ENCODE measurements at places on chromosomes 7 and 10.

DNA sequence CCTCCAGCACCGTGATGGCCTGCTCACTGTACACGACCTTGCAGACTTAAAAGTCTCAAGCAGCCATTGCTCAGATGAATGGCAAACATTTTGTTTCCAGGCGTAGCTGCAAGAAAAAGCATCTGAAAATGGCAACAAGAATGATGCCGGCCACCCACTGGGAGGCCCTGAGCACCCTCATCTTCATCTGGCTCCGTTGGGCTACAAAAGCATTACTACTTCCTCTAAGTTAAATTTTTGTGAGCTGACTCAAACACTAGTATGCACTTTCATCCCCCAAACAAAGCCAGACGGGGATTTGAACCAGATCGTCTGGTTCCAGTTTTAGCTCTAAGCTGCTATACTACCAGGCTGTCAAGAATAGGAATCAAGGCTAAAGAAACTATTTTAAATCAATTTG, 116.6 kb upstream of the CDK1 start:
- DNase-seq: no peak

- DNase-seq: no peak
These were observed 12.8 kb downstream of the ICA1 start for GRCh38 chr7:8249121-8249520.

GRCh38 chr10:28171468-28172222, 131.2 kb downstream of the MPP7 start:
- DNase-seq: peak; percentile 11

DNA sequence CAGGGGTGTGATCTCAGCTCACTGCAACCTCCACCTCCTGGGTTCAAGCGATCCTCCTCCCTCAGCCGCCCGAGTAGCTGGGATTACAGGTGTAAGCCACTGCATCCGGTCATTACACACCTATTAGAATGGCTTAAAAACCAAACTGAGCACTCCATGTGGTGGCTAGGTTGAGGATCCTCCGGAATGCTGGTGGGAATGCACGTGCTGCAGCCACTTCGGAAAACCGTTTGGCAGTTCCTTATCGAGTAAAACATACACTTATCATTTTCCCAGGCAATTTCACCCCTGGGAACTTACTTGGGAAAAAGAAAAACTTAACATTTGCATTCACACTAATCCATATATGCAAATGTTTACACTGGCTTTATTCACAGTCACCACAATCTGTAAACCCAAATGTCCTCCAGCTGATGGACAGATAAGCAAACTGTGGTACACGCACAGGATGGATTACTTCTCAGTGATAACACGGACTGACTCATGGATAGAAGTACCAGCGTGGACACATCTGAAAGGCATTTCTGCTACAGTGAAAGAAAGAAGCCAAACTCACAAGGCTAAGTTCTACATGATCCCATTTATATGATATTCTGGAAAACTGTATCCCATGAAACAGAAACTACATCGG, 20.4 kb downstream of the RFC2 start:
- DNase-seq: no peak

DNA sequence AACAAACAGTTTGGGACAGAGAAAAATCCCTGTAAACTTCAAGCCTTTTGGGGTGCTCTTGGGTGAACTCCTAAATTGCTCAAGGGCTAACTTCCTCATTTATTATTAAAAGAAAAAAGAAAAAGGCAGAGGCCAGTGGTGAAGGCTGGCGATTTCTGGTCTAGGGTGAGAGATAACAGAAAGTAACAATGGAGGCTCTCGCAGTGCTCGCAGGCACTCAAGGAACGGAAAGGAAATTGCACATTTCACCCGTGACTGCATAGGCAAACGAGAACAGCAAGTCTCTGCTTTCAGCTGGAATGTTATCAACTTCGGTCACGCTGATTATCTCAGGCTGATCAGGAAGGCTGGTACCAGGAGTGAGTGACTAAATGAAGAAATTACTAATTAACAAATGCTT, 70.7 kb downstream of the PRKAG2 start:
- no peak for DNase-seq

- no peak for DNase-seq
These were observed 143.2 kb downstream of the SRPK2 start for GRCh38 chr7:105245398-105246114.

- no peak for DNase-seq
These were observed 111.5 kb upstream of the MKI67 start for GRCh38 chr10:128237710-128238109.

DNA sequence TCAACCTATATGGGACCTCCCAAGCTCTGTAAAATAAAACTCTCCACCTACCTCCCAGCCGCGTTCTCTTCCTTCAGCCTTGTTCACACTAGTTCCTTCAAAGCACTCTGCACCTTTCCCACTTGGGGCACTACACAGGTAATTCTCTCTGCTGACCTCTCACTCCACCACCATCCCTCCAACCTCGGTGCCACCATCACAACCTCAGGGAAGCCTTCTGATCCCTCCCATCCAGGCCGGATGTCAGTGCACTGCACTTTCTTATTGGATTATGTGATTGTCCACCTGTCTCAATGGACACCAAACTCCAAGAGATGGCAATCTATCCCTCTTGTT, 7.0 kb downstream of the LARP4B start:
- no peak for DNase-seq

DNA sequence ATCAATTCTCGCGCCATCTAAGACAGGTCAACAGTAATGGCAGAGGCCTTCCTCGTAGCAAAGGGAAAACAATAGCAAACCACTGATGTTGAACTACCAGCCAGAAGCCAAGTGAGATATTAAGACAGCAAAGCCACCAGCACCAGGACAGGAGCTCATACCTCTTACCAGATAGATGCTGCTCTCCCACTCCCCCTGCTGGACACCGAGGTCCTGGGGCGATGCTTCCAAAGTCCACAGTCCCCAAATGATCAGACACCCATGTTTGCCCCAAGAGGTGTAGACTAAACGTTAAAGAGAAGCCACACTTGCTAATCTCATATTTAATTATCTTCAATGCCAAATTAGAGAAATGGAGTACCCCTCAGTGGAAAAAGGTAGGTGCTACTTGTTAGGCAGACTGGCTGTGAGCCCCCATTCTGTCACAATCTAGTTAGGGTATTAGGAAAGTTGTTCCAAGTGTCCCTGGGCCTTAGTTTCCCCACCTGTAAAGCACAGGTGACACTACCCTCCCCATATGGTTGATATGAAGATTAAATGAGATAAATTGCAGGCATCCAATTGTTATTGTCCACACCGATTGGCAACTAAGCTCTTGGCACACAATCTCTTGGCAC, 39.9 kb downstream of the TOMM7 start:
- peak; percentile 65 for DNase-seq

GRCh38 chr7:20206104-20206896, 10.9 kb downstream of the MACC1 start:
- no peak for DNase-seq

GRCh38 chr10:97318772-97319651, at the start of gene FRAT1:
TSS of gene FRAT1 (plus strand) at chr10:97319271. CDS start at chr10:97319454, 183 bp downstream.
- peak; percentile 92 for DNase-seq

- DNase-seq: no peak
These were observed 34.5 kb upstream of the CYP26C1 start for GRCh38 chr10:93026072-93026471.

GRCh38 chr10:114538181-114538906, 119.7 kb downstream of the ABLIM1 start:
- DNase-seq: no peak

- no peak for DNase-seq
These were observed 13.6 kb downstream of the ZYX start for GRCh38 chr7:143394777-143395176.

DNA sequence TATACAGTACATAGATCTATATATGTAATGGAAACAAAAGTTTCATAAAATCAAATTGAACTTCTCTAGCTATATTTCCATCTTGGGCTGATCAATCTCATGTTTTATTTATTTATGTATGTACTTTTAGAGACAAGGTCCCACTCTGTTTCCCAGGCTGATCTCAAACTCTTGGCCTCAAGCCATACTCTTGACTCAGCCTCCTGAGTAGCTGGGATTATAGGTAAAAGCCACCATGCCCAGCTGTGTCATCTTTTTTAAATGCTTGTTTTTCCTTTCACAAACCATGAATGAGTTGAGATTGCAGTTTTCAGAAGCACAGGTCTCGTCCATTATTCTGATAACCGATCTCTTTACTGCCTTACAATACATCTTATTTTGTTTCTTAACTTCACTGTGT, 400.9 kb downstream of the KCNMA1 start:
- no peak for DNase-seq

DNA sequence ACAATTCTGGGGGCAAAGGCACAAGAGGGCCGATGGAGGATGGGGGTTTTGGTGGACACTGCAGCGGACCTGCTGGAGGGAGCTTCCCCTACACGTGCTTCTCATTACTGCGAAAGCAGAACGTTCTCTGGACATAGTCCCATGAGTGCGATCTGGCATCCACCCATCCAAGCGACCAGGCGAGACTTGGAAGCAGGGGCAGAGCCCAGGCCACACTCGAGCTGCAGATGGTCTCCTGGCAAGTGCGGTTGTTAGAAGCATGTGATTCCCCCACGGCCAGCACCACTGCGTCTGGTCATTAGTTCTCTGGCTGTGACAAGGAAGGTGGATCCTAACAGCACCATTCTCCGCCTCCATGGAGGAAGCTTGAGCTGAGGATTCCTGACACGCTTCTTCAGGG, 118.4 kb upstream of the TCERG1L start:
- DNase-seq: no peak

DNA sequence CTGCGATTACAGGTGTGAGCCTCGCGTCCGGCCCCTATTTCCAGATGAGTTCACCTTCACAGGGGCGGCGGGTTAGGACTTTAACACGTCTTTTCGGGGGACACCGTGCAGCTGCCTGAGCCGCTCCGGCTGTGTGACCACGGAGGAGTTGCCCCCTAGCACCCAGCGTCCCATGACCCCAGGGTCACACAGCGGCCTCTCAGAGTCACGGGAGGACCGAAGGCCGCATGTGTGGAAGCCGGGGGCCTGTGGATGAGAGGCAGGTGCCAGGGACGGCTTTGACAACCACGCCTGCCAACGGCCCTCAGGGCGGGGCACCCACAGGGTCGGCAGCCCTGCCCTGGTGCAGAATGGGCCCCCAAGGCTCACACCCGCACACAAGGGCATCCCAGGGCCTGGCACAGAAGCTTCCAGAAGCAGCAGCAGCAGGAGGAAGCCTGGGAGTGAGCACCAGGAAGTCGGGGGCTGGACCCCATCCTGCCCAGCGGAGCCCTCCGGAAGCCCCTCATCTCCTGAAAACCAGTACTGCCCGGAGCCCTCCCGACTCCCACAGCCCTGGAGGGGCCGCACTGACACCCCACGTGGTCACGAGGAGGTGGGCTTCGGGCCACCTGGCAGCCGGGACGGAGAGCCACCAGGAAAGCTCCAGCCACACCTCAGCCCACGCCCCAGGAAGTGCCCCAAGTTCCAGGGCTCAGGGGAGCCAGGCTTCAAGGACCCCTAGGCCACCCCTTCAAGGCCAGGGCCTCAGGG, 32.7 kb downstream of the ADAP1 start:
- no peak for DNase-seq

- DNase-seq: no peak
These were observed 802.2 kb upstream of the POM121L12 start for GRCh38 chr7:52233248-52233647.
